ENCODE measurements at places on chromosomes 5 and 9. TPM values are rescaled to one million over a fixed set of nuclear protein-coding genes. Genes with fewer than 3 reads are reported as not detected.

NMUR2 gene
- 0.30 TPM for total RNA-seq

GRCh38 chr5:137921931-137922330 lies 32.7 kb downstream of the PKD2L2 start:
- no peak for DNase-seq
- H3K27ac ChIP-seq: no peak overlapping the region
- no peaks in the 10 kb centered on the region for H3K4me1 ChIP-seq
- no peaks in the 10 kb centered on the region for H3K27me3 ChIP-seq
- H3K36me3 ChIP-seq: no peaks in the 10 kb centered on the region

GRCh38 chr5:109863752-109864151 lies 174.0 kb downstream of the MAN2A1 start:
- H3K4me3 ChIP-seq: no peak overlapping the region
- H3K27me3 ChIP-seq: no peaks in the 10 kb centered on the region
- no peak for DNase-seq
- H3K27ac ChIP-seq: no peak overlapping the region
- H3K36me3 ChIP-seq: peaks cover 3% of the 10 kb centered on the region

GRCh38 chr9:134552349-134552990 lies 89.1 kb upstream of the COL5A1 start:
- no peak overlapping the region for H3K27ac ChIP-seq
- no peak overlapping the region for H3K4me3 ChIP-seq
- H3K27me3 ChIP-seq: no peaks in the 10 kb centered on the region
- H3K4me1 ChIP-seq: peaks cover 41% of the 10 kb centered on the region
- DNase-seq: no peak

- H3K27ac ChIP-seq: no peak overlapping the region
- H3K36me3 ChIP-seq: peaks cover 40% of the 10 kb centered on the region
- H3K4me3 ChIP-seq: no peak overlapping the region
- no peaks in the 10 kb centered on the region for H3K27me3 ChIP-seq
These were observed 103.2 kb downstream of the WNK2 start for GRCh38 chr9:93287189-93287552.

- no peaks in the 10 kb centered on the region for H3K36me3 ChIP-seq
- H3K4me1 ChIP-seq: no peaks in the 10 kb centered on the region
- H3K4me3 ChIP-seq: no peak overlapping the region
- H3K27me3 ChIP-seq: no peaks in the 10 kb centered on the region
- no peak overlapping the region for H3K27ac ChIP-seq
These were observed 94.7 kb upstream of the IFNK start for GRCh38 chr9:27429436-27429835.

DNA sequence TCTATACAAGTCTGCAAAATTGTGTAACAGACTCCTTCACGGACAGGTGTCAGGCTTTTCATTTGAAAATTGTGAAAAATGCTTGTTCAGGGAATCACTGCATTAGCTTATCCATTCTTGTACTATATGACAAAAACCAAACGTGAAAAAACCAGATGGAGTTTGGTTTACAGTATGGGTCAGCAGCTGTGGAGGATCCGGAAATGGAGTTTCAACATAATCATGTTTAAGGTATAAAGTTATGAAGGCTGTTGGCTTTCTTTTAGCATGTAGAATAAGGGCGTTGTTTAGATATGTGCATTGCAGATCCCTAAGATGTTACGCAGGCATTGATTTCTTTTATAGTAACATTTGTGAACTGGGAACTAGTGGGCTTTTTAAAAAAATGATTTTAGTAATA lies 123.8 kb downstream of the GDNF start:
- H3K36me3 ChIP-seq: no peaks in the 10 kb centered on the region
- no peaks in the 10 kb centered on the region for H3K27me3 ChIP-seq
- no peak for DNase-seq
- H3K27ac ChIP-seq: no peak overlapping the region

DNA sequence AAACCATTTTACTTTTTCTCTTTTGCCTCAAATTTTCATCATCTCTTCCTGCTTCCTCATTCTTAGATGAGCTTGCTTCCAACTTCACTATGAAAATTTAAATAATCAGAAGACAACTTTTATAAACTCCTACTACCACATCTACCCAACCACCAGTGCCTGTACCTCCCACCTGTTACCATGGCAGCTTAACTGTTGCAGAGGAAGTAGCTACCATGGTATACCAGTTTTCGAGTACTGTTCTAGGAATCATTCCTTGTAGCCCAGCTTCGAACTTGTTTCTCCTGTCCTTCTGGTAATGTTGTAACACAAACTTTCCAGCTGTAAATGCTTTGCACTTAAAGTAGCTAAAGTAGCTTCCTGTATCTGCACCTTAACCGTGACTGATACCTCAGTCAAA lies 266.8 kb upstream of the NREP start:
- H3K36me3 ChIP-seq: no peaks in the 10 kb centered on the region
- no peaks in the 10 kb centered on the region for H3K27me3 ChIP-seq
- H3K27ac ChIP-seq: no peak overlapping the region
- DNase-seq: no peak
- no peaks in the 10 kb centered on the region for H3K4me1 ChIP-seq

Data from spinal cord (tissue), 10 donors.